ENCODE measurements at places on chromosomes 3 and 15.

GRCh38 chr3:189586941-189587663 is 44.1 kb upstream of the TP63 start:
- DNase-seq: no peak

GRCh38 chr3:42871592-42872196 is 4.0 kb downstream of the CYP8B1 start:
- DNase-seq: no peak

GRCh38 chr3:123082370-123083065 is 15.7 kb downstream of the PDIA5 start:
- DNase-seq: no peak

DNA sequence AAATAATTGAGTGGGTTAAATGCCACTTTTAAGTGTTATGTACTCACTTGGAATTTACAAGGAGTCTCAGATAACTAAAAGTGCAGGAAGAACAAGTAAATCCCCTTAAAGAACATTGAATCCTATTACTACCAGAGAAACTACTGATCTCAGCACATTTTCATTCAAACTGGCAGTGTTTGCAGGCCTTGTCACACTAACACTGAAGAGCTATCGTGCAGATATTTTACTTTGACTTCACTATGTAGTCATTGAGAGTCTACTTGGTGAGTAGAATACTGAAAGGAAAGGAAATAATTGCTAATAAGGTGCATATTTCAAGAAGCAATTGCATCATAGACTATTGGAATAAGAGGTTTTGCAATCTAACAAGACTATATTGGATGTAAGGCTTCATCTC is 721.4 kb upstream of the CBLB start:
- DNase-seq: no peak

GRCh38 chr3:157793745-157794144 is 290.5 kb upstream of the VEPH1 start:
- no peak for DNase-seq

GRCh38 chr3:98376631-98377030 is 13.8 kb upstream of the OR5K3 start:
- DNase-seq: no peak

DNA sequence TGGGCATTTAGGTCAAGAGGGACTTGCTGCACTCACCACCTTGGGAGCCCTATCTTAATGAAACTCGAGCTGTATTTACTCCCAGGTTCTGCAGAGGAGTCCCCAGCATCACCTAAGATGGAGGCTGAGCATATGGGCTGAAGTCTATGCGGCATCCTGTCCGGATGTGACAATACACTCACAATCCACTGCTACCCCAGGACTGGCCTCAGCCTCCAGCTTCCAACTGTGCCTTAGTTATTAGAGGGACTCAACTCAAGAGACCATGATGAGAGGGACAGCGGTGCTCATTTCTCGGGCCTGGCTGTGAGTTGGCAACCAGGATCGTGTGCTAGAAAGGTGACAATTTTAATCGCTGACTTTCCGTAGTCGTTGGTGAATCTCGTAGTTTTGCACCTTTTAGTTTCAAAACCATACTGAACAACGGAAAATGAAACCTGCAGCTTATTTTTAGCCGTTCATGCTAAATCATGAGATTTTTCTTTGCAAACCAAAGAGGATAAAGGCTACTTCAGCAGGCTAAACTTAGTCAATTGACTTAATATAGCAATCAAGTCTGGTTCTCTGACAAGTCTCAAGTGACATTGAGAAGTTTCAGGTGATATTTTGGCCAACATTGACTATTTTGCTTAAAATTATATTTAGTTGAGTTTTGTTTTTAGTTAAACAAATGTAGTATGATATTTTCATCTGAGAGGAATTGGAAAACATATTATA is 11.1 kb downstream of the ZBTB38 start:
- DNase-seq: no peak

DNA sequence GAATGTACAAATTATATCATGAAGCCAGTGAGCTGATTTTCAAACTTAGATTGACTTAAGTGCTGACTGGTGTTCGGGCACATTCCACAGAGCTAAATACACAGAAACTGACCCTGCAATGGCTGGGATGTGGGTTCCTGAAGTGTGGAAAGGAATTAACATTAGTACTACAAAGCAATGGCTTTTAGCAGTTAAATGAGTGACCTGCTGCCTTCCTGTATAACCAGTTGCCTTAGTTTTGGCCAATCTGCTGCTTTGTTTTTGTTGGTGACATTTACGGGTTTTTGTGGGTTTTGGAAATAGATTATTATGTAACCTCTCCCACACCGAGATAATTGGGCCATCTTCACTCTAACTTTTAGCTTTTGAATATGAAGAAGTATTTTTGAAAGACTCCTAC is 2.4 kb upstream of the SKIC8 start:
- DNase-seq: no peak

DNA sequence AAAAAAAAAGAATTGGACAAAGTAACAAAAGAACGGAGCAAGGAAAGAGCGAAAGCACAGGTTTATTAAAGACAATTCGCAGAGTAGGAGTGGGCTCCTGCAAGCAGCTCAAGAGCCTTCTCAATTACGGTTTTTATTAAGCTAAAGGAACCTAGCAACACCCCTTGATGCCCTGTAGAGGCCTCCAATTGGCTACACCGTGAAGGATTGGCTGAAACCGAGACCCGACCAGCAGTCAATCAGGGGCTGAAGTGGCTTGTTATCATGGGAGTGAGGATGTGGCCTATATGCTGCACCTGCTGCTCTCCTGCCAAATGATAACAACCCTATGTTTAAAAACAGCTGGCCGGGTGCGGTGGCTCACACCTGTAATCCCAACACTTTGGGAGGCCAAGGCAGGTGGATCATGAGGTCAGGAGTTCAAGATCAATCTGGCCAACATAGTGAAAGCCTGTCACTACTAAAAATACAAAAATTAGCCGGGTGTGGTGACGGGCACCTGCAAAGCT is 20.4 kb upstream of the AP3B2 start:
- DNase-seq: no peak

- DNase-seq: no peak
Measured at GRCh38 chr3:127624063-127624462, 4.9 kb upstream of the PODXL2 start.

- DNase-seq: no peak
Measured at GRCh38 chr3:37124435-37124834, 49.9 kb downstream of the LRRFIP2 start.

DNA sequence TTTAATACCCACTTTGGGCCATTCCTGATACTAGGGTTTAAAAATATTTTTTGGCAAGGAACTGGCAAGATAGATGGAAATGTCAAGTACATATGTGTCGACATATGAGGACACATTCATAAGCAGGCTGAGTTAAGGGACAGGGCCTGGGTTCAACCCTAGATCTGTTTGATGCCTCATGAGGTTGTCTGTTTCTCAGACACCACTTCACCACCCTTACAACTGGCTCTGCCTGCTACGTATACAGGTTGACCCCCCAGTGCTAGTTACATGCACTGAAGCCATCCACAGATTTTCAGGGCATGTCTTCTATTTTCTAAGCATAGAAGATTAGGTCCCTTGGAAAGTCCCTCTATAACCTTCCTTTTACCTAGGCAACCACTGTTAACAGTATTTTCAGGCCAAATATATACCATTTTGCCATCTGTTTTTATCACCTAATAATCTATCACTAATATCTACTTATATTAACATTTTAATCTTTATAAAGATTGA is 296.7 kb downstream of the PLCL2 start:
- no peak for DNase-seq

GRCh38 chr3:76735152-76735551 is 304.7 kb upstream of the ROBO2 start:
- no peak for DNase-seq

DNA sequence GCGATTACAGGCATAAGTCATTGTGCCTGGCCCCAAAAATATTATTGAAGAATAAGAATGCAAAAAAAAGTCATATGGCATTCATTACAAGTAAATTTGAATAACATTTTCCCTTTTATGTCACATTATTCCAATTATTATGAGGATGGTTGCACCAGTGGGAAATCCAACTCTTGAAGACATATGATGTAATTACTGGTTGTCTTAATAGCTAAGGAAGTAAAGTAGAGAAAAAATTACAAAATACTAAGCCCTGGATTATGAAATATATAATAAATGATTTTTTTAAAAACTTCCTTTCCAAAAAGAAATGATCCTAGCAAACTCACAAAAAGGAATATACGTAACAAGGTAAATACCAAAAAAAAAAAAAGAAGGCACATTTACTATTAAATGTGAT is 98.9 kb downstream of the FMN1 start:
- no peak for DNase-seq

DNA sequence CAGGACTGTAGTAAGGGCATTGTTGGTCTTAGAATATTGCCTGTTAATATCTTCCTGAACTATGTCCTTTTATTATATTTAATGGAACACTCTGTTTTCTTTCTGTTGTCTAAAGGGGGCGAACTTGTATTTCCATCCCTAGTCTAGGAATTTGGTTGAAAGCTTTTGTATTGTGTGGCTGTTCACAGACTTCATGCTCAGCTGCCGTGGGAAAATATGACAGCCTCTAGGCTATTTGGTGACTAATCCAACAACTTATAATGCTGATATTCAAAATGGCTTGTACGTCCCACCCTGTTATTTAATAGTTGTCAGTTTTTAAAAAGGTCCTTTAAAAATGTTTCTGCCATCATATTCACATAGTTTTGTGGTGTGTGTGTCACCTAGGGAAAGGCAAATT is 202.6 kb downstream of the KLHL25 start:
- DNase-seq: no peak

- DNase-seq: no peak
Measured at GRCh38 chr3:99286266-99286845, 352.0 kb upstream of the COL8A1 start.

DNA sequence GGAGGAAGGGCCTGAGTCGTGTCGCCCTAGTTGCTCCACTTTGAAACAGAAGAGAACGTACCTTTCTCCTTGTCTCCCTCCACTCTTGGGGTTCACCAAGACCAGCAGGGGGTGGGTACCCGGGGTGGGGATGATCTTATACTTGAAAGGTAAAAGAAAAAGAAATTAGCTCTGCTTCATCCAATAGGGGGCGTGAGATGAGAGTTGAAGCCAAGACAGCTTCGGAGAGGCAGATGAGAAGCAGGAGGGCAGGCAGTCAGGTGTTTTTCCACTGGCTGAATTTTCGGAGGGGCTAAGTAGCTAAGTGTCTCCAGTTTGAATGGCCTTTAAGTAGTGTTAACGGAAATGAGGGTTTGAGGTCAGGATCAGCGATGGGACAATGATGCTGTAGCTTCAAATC is 100.4 kb downstream of the DGKG start:
- no peak for DNase-seq

DNA sequence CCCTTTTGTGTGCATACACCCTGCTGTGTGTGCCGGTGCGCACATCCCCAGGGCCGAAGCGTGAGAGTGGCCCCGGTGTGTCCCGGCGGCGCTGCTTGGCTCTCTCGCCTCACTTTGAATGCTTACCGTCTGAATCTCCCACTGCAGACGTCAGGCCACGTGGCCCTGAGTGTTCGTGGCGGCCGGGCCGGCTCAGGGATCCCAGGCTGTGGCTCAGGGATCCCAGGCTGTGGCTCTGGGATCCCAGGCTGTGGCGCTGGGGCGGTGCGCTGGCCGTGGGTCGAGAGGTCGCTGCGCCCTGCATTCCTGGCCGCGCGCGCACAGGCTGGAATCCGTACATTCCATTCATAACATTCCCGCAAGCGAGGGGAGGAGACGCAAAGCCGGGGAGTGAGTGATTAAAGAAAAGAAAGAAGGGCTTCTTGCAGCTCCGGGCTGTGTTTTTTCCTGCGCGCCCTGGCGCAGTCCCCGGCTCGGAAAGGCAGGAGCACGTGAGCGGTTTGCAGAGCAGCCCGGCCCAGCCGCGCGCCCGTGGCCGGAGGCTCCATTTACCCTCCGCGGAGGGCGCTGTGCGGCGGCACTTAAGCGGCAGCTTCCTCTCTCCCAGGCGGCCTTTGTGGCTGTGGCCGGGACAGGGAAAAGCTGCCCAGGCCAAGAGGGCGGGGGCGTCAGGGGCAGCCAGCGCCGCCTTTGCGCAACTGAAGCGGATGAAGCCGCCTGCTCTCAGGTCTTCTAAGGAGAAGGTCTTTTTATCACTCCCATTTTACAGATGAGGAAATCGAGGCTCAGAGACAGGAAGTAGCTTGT is 87.0 kb upstream of the ALDH1L1 start:
- peak; percentile 64 for DNase-seq

DNA sequence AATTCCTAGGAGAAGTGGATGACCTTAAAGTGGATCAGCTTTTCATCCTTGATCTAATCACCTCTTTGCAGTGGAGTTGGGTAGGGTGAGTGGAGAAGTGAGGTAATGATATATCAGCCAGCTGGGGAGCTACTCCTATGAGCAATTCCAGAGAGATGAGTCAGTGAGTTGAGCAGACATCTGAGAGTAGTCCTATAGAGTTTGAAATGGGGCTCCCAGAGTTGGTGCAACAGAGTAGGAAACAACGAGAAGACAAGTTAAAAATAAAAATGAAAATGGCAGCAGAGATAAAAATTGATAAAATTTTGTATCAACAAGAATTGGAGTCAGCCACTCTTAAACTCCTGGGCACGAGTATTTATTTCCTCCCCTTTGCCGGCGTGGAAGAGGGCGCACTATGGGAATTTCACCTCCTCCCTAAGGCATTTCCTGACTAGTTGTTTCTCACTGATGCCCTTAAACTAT is 150.8 kb upstream of the DPH6 start:
- DNase-seq: no peak

GRCh38 chr3:120039642-120040610 is 54.3 kb downstream of the GSK3B start:
- DNase-seq: no peak

GRCh38 chr15:58731756-58732535 is 17.6 kb downstream of the ADAM10 start:
- no peak for DNase-seq

DNA sequence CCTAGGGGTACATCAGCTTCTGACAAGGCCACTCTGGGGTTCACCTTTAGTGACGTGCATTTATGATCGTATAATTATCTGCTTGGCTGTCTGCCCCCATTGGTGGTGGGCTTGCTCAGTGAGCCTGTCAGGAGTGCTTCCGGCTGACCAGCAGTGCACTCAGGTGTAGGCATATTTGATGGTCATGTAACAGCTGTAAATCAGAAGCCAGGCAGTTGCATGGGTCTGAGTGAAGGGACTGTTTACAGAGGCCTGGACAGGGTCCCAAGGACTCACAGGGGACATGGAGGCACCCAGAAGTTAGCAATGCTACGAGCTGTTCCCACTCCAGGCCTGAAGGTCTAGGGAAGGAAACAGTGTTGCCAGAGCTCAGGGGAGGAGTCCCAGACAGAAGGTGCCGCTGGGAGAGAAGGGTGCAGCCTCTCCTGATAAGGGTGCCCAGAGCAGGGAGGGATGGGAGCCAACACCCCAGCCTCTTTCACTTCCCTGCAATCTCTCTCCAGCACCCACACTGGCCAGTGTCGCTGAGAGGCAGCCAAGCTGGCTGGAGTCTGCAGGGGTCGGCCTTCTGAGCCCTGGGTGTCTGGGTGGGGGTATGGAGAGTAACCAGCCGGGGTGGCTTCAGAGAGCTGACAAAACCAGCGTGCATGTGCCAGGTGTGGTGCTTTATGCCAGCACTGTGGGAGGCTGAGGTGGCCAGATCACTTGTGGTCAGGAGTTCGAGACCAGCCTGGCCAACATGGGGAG is 61.3 kb upstream of the PRR23E start:
- no peak for DNase-seq

- DNase-seq: peak; percentile 55
Measured at GRCh38 chr3:87088993-87089841, 98.3 kb upstream of the VGLL3 start.

- DNase-seq: no peak
Measured at GRCh38 chr3:58996730-58997129, 53.1 kb downstream of the CFAP20DC start.

- no peak for DNase-seq
Measured at GRCh38 chr3:178385280-178385952, 150.8 kb upstream of the KCNMB2 start.

All from substantia nigra (tissue), 51 donors.